ENCODE measurements at places on chromosomes 12 and 14.

DNA sequence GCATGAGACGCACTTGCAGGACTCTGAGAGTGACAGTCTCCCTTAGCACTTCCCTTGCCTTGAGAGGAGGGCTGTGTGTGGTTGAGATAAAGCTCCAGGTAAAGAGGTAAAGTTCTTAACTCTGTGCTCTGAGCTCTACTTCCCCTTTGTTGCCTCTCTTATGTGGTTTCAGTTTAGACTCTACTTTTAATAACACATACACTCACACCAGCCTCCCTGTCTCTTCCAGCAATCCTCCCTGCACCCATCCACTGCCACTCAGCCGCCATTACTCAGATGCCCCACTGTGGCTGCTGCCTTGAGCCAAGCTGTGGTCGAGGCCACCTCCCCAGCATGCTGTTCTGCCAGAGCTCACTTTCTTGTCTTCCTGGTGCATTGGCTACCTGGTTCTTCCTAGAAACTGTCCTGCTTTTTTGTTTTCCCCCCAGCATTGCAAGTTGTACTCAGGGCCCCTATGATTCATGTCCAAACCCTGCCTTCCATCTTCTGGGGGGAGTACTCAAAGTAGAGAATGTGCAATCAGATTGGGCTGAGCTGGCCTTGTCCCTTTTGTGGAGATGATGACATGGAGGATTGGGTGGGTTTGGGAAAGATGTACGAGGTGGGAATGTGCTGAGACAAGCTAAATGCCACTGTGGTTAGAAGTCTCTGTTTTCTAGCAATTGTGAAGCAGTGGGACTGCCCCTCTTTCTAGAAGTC is 115.5 kb upstream of the PARP11 start:
- DNase-seq, result no peak

DNA sequence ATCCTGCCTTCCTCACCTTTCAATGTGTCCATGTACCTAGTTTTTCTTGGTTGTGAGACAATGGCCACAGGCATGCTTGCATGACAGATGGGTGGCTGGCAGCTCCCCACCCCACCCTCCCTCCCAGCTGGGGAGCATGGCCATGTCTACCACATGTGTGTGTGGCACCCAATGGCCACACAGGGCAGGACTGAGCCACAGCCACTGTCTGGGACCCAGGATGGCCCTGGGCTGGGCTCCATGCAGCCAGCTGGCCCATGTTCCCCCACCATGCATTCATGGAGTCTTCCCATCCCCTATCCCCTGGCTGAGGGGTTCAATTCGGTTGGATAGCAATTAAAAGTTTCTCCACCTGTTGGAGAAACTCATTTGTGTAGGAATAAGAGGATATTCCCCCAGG is 566.0 kb upstream of the USP15 start:
- no peak for DNase-seq

DNA sequence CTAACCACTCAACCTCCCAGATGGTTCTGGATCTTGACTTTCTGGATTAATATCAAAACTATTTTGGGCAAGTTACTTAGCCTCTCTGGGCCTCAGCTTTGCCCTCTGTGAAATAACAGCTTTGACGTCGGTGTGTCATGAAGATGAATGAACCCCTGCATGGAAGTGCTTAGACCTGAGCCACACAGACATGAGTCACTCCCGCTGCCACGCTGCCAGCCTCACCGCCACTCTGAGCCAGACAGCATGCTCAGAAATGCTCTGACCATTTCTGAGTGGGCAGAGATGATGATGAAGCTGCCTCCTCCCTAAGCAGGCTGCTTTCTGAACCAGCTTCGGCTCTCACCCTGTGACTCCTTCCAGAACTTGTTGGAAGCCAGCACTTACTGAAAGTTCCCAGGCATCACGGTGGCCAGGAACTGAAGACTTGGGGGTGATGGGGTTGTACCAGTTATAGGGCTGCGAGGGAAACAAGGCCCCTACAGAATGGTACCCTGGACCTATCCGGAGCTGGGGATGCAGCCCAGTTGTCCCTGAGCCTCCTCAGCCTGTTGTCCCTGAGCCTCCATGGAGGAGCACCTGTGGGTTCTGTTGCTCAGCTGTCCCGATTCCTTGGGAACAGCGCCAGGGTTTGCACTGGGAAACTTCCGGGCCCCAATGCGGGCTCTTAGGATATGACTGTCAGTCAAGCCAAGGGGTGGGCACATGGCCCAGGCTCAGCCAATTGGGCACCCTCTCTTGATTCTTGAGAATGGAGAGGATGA is 2.0 kb upstream of the CCDC197 start:
- DNase-seq, result no peak

DNA sequence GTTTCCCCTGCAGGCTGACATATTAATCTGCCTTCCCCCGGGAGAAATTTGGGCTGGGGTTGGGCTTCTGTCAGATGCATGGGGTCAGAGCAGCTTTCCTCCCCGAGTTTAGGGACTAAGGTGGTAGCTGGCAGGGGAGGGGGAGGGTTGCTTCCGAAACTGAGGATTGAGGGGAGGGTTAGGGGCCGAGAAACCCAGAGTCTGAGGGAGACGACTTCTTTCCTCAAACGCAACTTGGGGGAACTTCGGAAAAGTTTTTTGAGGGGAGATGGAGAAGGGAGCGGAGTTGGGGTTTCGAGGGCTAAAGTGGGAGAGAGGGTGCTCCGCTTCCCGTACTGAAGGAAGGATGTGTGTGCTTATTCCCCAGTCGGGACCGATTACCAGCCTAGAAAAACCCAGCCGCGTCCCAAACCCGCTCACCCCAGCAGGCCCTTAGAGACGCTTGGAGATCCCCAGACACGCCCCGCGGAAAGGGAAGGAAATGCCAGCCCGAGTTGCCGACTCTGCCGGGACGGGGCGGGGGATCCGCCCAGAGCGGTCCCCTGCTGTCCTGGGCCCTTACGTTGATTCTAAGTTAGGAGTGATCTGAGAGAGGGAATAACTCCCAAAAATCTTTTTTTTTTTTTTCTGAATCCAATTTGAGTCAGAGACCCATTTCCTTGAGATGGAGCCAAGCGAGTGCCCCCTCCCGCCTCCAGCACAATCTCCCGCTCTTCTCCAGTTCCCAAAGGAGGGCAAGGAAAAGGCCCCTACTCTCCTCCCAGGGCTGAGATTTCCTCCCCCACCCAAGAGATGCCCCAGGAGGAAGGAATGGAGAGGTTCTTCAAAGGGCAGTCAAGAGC is 61.9 kb downstream of the SMUG1 start:
- no peak for DNase-seq

DNA sequence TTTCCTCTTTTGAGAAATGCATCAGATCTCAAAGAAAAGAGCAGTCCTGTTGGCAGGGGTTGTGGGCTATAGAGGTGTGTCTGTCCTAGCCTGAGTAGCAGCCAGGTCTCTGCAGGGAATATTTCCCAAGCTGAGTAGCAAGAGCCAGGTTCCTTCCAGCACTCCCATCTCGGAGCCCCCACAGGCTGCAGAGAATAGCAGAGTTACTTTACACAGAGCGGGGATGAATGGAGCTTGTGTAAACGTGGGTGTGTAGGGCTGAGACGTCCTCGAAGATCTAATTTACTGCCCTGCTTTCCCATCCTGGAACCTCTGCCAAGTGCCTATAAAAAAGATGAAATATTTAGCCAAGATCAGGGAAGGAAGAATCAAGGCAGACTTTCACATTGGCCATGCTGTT is 156.6 kb downstream of the TSPAN9 start:
- no peak for DNase-seq

GRCh38 chr14:24266344-24267244 is 3.6 kb upstream of the TGM1 start:
- no peak for DNase-seq

- DNase-seq, result no peak
These were observed 23.9 kb downstream of the SERPINA10 start for GRCh38 chr14:94269156-94269555.

- DNase-seq, result no peak
These were observed 44.3 kb upstream of the HELB start for GRCh38 chr12:66258011-66258410.

- no peak for DNase-seq
These were observed 1.3 kb upstream of the TRIP11 start for GRCh38 chr14:92041203-92041602.

DNA sequence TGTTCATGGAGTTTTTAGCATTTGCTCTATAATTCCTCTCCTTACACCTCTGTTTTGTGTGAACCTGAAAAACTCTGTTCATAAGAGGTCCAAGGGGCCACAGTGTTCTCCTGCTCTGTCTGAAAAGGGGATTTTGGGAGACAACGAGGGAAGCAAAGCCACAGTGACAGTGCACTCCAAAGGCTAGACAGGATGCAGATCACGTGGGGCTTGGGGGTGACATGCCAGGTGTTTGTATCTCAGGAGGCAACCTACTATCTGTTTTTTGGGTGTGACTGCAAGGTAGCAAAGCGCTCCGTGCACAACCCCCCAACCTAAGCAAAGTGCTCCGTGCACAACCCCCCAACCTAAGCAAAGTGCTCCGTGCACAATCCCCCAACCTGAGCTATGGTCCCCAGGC is 5.1 kb upstream of the CHD4 start:
- no peak for DNase-seq

GRCh38 chr14:88618476-88618875 is 55.6 kb downstream of the ZC3H14 start:
- no peak for DNase-seq

DNA sequence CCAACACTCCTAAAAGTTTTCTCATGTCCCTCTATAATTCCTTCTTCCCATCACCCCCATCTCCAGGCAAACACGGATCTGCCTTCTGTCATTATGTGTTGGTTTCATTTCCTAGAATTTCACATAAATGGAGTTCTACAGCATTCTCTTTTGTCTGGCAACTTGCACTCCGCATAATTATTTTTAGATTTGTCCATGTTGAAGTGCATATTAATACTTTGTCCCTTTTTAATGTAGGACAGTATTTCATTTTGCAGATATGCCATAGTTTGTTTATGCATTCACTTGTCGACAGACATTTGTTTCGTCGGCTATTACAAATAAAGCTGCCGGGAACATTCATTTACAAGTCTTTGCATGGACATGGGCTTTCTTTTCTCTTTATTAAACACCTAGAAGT is 150.0 kb downstream of the CRADD start:
- no peak for DNase-seq

GRCh38 chr14:71739273-71739990 is 192.8 kb upstream of the RGS6 start:
- no peak for DNase-seq

GRCh38 chr14:67620217-67620785 is 581 bp downstream of the ARG2 start:
- no peak for DNase-seq
